Suppressor macrophage (primary cell): ENCODE measurements at places on chromosomes 4 and X.

GRCh38 chr4:81758574-81759264, 287.0 kb upstream of the RASGEF1B start:
- peak; percentile 32 for DNase-seq

DNA sequence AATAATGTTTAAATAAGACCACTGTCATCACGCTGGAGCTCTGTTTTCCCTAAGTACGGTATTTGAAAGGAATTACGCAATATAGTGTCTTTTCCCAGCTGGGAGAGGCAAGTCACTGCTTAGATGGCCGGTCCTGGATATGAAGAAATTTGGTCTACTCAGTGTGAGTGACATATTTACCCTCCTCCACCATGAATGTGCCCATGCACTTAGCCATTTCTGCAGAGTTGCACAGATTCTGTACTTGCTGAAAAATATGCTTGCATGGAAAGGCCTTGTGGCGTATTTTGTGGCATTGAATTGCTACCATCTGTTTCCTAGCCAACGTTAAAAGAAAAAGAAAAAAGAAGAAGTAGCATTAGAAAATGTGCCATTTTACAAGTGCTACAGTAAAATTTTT, 73.1 kb downstream of the ADGRL3 start:
- peak; percentile 50 for DNase-seq

GRCh38 chr4:742742-743311, 37.2 kb downstream of the PCGF3 start:
- peak; percentile 68 for DNase-seq

DNA sequence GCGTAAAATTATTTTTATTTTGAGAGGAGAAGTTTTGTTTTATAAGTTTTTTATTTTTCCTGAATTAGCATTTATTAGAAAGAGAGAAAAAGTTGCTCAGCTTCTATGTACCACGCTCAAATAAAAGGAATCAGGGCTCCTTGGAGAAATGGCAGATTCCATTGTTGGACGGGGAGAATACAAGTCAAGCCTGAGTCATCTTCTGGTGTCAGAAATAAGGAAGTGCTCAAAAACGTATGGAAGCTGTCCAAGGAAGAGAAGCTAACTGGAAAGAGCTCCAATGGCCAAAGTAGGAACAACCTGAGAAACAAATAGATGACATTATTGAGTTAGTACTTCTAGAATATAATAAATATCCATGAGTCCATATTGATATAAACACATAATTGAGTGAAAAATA, 89.3 kb upstream of the NEIL3 start:
- DNase-seq = no peak

DNA sequence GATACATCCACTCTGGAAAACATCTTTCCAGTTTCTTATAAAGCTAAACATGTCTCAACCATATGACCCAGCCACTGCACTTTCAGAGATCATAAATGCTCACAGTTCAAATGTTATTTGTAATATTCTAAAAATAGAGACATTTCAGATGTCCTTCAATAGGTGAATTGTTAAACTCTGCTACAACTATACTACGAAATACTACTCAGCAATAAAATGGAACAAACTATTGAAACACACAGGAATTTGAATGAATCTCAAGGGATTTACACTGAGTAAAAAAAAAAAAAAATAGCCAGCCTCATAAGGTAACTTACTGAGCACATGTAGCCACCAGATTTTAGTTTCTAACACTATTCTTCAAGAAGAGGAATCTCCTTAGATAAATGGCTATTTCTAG, 253.9 kb downstream of the PCDH18 start:
- no peak for DNase-seq

DNA sequence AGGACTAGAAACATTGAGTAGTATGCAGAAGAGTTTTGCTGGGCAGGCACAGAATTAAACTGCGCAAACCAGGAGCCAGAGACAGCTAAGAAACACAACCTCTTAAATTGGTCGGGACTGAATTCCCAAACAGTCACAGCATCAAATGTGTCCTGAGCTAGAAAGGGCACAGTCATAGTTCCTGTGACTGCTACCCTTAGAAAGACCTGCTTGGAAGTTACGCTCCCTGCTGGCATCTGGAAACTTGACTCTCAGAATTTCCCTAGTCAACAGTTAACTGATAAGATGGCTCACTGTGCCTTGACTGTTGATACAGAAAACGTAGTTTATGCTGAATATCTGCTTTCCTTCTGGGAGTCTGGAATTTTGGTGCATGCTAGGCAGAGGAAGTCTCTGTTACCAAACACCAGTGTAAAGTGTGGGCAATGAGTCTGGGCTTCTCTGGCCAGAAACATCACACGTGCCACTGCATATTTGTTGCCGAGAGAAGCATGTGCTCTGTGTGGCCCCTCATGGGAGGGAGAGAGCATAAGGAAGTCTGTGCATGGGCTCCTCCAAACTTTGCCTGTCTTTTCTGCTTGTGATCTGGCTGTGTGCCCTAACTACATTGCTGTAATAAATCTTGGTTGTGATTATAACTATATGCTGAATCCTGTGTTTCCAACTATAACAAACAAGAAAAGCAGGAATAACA, 11.6 kb upstream of the EOLA2 start:
- no peak for DNase-seq

- no peak for DNase-seq
Measured at GRCh38 chr4:117474987-117475386, 389.6 kb upstream of the TRAM1L1 start.

DNA sequence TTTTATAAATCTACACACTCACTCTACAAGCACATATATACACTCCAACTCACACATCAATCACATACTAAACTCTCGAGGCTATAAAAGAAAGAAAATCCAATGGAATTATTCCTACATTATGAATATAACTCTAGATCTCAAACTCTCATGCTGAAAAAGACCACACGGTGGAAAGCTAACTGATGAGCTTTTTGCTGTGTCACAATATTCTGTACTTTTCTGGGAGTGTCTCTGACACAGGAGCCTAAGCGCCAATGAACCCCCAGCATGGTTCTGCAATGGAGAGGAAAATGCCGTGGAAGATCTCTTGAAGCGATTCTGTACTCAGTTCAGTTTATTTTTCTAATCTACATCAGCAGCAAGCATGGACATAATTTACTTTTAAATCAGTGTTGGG, 124.2 kb upstream of the ETNPPL start:
- DNase-seq = no peak

GRCh38 chr4:186095406-186095805, 9.1 kb upstream of the FAM149A start:
- no peak for DNase-seq

- peak; percentile 41 for DNase-seq
Measured at GRCh38 chrX:46573892-46574773, 568 bp downstream of the CHST7 start.

DNA sequence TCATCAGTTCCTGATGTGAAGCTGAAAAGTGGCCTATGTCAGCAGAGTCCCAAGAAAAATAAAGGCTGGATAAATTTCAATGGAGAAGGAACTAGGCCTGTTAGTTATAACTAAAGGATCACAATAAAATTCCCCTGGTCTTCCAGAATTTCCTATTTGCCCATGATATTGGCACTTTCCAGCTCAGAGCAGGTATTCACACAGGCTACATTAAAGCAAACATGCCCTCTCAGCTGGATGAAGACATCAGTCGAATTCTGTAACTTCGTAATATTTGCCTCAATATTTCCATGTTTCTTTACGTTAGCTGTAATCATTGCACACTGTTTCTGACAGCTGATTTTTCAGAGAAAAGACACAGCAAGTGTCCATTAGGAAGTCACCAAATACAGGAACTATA, 9.5 kb downstream of the HPGD start:
- no peak for DNase-seq

DNA sequence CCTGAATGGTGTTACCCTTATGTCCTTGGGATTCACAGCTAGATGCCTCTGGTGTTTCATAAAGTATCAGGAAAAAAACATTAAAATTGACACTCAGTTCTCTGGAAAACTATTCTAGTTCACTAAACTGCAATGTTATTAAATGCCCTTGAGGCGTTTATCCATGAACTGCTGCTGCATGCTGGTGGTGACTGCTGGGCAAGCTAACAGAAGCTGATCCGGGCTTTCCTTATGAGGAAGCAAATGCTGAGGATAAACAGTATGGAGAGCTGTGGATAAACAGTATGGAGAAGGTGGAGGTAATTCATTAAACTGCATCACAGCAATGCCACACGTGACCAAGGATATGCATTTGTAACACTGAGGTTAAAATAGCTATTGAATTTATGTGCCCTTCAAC, 227.0 kb downstream of the NR3C2 start:
- DNase-seq = no peak

- DNase-seq = no peak
Measured at GRCh38 chr4:53847965-53848364, 216.4 kb downstream of the CHIC2 start.

DNA sequence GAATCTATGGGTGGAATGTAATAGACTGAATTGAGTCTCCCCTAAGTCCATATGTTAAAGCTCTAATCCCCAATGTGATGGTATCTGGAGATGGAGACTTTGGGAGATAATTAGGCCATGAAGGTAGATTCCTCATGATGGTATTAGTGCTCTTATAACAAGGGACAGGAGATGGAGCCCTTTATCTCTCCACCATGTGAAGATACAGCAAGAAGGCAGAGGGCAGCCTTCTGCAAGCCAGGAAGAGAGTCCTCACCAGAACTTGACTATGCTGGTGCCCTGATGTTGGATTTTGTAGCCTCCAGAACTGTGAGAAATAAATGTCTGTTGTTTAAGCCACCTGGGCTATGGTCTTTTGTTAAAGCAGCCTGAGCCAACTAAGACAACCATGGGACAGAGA, 76.4 kb upstream of the F8A3 start:
- no peak for DNase-seq

DNA sequence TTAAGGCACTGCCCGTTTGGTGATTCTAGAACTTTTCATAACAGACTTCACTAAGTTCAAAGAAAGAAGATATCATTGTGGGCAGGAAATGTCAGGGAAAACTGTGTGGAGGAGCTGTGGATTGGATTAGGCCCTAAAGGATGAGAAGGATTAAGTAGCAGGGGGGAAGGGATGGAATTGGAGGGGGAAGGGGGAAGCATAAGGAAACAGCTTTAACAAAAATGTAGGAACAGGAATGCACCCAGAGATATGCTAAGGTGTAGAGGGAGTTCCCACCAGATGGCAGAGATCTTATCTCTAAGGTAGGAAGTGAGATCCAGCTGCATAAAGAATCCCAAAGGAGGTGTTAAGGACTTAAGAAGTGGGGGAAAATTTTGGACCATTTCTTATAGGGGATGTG, 114.5 kb downstream of the LARP7 start:
- DNase-seq = no peak
